ENCODE measurements at places on chromosomes 1 and 21.

DNA sequence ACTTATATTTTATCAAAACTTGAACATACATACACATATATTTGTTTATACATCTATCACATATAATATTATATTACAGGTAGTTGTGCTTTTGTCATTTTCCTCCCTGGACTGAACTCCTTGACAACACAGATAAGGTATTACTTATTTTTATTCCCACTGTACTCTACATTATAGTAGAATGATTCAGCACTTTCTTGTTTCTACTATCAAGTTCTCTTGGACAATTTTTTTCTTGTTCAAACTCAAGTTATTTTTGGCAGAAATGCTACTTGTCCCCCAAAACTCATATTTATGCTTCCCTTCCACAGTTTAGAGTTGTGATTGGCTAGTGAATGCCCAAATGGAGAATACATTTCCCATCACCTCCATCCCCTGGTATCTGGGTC lies 10.8 kb upstream of the PTPRC start:
- DNase-seq = no peak

DNA sequence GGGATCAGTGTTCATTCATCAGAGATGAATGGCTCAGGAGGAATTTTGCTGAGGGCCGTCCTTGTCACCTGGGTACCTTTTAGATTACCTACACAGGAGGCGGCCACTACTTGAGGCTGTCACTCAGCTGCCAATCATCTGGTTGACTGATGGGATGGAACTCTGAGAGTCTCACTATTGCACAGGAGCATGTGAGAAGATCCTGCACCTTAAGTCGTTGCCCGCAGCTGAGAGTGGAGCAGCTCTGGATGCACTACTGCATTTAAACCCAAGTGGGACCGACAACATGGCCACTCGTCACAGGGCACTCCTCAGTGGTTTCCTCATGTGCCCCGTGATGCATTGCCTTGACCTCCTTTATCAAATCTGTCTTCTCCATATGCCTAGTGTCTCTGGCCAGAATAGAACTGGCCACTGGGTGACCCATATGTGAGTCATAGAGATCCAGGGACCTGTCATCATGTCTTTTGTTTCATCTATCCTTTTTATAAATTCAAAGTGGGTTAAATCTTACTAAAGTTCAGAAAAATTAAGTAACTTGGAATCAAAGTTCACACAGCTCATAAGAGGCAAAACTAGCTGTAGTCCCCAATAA lies 165.5 kb downstream of the ZSCAN20 start:
- no peak for DNase-seq

GRCh38 chr1:184854496-184855140 lies 100.0 kb upstream of the EDEM3 start:
- peak; percentile 43 for DNase-seq

DNA sequence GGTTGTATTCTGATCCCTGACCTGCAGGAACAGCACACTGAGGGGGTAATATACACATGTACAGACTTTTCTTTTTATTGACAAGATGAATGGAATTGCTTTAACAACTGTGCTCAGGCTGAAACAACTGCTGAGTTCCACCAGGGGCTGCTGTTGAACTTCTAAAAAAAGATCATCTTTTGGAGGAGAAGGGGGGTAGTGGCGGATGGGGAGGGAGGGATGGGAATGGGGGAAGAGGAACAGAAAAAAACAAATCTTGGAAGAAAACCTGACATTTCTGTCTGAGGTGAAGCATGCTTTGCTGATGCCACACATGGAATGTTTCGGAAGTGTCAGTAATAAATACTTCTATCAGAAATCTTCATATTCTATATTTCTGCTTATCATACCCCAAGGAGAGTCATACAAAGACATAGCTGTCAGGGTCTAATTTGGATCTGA lies 75.0 kb downstream of the RWDD3 start:
- DNase-seq = peak; percentile 14

DNA sequence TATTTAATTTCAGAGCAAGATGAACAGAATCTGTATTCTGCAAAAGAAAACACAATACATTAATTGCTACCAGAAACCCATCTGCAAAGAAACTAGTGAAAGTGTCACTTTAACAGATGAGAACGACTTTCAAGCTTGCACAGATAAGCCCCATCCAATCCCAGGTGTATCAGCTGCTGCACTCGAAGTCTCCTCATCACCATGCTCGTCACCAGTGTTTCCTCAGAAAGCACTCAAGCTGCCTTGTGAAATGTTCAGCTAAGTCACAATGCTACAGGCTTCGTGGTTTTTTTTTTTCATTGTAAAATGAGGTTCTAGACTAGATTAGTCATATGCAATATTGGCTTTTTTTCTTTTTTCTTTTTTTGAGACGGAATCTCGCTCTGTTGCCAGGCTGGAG lies 3.3 kb upstream of the TOMM20 start:
- no peak for DNase-seq

Data from brain microvascular endothelial cell (primary cell).